ENCODE measurements at places on chromosomes 6 and 20.

DNA sequence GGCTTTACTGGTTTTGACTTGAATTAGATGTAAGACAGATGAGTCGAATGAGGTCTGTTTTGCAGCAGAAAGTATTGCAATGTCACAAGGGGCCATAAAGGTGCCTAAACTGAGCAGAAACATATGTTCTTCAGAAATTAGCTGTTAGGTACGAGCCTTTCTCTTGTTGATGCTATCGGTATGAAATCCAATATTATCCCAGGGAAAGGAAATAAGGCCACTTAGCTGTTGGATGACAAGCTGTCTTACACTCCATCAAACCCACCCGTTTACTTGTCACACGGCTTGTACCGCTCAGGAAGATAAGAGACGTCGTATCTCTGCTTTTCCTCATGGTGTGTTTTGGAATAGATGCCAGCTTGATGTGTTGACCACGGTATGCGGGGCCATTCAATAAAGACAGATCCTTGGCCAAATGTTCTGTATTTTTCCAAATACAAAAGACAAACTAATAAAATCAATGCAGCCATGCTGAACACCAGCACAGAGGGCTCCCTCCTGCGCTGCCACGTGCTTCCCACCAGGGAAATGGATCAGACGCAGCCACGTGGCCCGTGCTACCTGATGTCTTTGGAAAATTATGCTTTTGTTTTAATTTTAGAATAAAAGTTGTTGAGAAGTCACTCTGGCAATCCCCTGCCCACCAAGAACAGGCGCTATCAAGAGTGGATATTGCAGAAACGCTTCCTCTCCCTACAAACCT, 255.9 kb upstream of the SULF2 start:
- no peak for DNase-seq

- DNase-seq, result no peak
Observed at GRCh38 chr20:35462351-35462750, 7.0 kb downstream of the CEP250 start.

DNA sequence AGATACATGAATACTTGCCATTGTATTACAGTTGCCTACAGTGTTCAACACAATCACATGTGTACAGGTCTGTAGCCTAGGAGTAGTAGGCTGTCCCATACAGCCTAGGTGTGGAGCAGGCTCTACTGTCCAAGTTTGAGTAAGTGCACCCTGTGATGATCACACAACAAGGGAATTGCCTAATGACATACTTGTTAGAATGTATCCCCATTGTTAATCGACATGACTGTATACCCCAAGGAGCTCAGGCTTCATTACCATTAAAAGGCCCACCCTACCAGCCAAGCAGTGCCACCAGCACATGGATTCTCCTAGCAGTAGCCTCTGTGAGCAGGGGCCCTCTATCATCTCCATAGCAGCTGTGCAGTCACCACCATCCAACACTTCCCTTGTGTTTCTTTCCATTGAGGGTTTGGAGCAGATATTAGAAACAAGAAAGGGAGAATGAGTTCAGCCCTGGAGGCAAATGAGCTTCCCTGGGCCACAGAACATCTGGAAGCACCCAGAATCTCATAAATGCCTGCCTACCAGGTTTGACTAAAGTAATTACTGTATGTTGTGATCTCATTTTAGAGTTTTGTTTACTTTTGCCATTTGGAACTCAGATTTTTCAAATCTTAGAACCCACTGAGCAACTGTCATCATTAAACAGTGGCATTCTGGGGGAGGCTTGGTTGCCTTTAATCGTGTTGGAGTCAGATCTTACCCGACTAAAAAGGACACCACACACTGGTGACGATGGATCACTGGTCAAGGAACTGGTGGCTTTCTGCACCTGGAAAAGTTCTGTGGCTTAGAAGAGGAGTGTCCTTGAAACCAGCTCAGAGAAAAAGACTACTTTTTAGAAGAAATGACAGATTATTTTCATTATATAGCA, 104.9 kb downstream of the TULP4 start:
- no peak for DNase-seq

GRCh38 chr6:108482559-108482958, 78.2 kb upstream of the FOXO3 start:
- no peak for DNase-seq

GRCh38 chr6:45527210-45527609, 149.5 kb upstream of the SUPT3H start:
- DNase-seq, result no peak

DNA sequence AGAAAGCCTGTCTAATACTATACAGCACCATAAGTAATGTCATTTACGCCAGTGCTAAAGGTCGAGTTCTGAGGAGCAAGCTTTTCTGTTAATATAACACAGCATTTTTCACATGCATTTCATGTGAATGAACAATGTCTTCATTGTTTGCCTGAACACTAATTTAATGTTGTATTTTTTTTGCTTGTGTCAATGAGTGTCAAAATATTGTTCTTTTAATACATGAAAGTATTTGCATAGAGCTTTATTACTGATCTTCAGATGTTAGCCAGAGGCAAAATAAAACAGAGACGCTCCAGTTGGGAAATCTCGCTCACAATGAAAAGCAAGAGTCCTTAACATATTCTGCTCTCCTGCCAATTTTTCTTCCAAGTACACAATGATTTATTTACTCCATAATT, 151.8 kb downstream of the FOXC1 start:
- no peak for DNase-seq

- DNase-seq, result no peak
Observed at GRCh38 chr6:121522265-121522664, 86.8 kb downstream of the GJA1 start.

- no peak for DNase-seq
Observed at GRCh38 chr6:116253188-116253504, 729 bp downstream of the TSPYL4 start.

- DNase-seq, result no peak
Observed at GRCh38 chr6:146281651-146282362, 252.9 kb downstream of the GRM1 start.

GRCh38 chr20:23061734-23062561, 12.5 kb upstream of the THBD start:
- no peak for DNase-seq

DNA sequence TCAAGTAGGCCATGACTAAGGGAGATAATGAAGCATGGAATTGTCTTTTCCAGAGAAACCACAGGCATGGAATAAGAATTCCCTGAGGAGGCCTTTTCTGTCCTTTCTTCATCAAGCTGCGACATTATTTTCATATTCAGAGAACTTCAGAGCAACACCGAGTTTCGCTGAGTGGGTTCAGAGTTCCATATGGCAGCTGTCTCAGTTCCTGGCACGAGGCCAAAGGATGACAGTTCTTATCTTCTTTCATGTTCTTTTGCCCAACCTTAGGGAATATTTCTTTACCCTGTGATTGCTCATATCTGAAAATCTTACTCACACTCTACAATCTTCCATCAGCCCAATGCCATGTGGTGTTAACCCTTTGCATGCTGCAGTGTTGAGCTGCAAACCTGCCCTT, 135.3 kb upstream of the BMP2 start:
- DNase-seq, result no peak

DNA sequence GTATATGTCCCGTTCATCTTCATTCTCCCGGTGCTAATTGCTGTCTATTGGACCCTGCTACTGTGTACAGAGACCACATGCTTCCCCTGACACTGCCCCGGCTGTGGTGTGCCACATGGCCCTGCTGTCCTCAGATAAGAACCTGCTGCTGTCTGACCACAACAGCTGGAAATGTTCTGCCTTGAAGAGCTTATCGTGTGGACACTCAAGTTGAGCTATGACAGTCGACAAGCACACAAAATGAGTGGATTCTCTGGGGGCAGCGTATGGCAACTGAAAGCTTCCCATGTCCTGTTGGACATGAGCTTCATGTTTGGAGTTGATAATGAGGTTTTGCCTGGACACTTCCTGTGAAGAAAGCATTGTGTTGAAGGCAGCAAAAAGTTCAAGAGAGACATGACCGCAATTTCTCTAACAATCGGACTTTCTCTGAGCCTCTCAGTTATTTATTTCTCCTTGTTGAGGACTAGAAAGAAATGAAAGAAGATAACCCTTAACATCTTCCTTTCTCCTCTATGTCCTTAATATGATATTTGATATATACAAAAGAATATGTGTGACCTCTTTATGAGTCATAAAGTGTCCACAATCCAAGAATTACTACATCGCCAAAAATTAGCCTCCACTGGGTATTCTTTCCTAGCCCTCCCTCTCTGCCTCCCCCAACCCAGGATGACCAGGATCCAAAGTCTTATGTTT, 187.1 kb upstream of the TCF21 start:
- DNase-seq, result no peak

GRCh38 chr20:58842276-58842675, 8.4 kb downstream of the GNAS-AS1 start:
- DNase-seq, result no peak

DNA sequence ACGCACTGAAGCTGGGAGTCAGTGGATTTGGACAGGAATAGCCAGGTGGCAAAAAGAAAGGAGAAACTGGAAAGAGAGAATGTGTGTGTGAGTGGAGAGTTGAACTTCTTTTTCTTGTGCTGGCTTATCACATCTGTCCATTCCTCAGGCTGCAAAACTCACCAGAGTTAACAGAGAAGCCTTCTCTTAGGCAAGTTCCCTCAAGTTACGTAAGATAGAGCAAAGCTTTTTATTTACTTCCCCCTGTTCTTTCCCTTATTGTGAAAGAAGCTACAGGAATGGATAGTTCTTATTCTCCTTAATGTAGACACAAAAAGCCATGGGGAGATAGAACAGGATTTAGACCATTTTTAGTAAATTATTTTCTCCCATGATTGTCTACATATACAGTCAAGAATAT, 188.6 kb downstream of the BMP2 start:
- no peak for DNase-seq
